ENCODE measurements at places on chromosomes 7 and 10. TPM values are rescaled to one million over a fixed set of nuclear protein-coding genes. Genes with fewer than 3 reads are reported as not detected.

DNA sequence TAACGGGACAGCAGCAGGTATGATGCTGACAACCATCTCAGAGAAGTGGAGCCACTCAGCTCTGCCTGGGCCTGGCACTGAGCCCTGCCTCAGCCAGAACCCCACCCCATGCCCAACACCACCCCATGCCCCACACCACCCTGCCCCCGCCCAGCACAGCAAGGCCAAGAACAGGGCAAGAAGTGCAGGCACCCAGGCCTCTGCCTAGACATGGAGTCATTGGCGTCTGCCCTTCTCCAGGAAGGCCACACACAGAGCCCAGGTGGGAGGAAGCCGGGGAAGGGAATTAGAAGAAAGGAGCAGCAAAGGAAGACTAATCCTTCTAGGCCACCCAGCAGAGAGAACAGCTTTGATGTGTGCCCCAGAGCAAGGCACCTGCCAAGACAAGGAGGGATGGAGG is 18.9 kb downstream of the CAMK2G start:
- no peaks in the 10 kb centered on the region for H3K4me1 ChIP-seq
- no peak overlapping the region for H3K4me3 ChIP-seq
- no peak overlapping the region for H3K27ac ChIP-seq
- no peaks in the 10 kb centered on the region for H3K36me3 ChIP-seq
- DNase-seq = no peak

- H3K4me3 ChIP-seq = no peak overlapping the region
- H3K36me3 ChIP-seq = no peaks in the 10 kb centered on the region
- H3K4me1 ChIP-seq = peaks cover 3% of the 10 kb centered on the region
- no peak for DNase-seq
- H3K27me3 ChIP-seq = no peaks in the 10 kb centered on the region
Measured at GRCh38 chr10:59133841-59134593, 42.4 kb upstream of the PHYHIPL start.

The PTN gene
- total RNA-seq = 51.1 TPM

The C1QL3 gene
- not detected for total RNA-seq

The FEZF1 gene
- total RNA-seq = not detected

The ZNF212 gene
- total RNA-seq = 9.8 TPM
